ENCODE measurements at places on chromosomes 13 and 19. TPM values are rescaled to one million over a fixed set of nuclear protein-coding genes. Genes with fewer than 3 reads are reported as not detected.

The FOXO1 gene
- 11.5 TPM for total RNA-seq

The TIMM50 gene
- total RNA-seq = 219 TPM

The MCEMP1 gene
- not detected for total RNA-seq

The VASP gene
- total RNA-seq = 226 TPM

The ELAVL3 gene
- total RNA-seq = 0.26 TPM

The HSPB6 gene
- total RNA-seq = 0.39 TPM

The WDR88 gene
- not detected for total RNA-seq

The PODNL1 gene
- 1.2 TPM for total RNA-seq

The SPACA4 gene
- not detected for total RNA-seq

The CCNA1 gene
- 0.45 TPM for total RNA-seq

The SIGLEC14 gene
- total RNA-seq = 0.08 TPM

The SYNE4 gene
- 0.15 TPM for total RNA-seq

The F10 gene
- not detected for total RNA-seq

The OR4F17 gene
- total RNA-seq = not detected

The NTF4 gene
- 0.24 TPM for total RNA-seq

The SIGLEC8 gene
- total RNA-seq = not detected

The CYP2A7 gene
- not detected for total RNA-seq

The MAG gene
- not detected for total RNA-seq

The EFNA2 gene
- 2.1 TPM for total RNA-seq

The DENND1C gene
- 0.17 TPM for total RNA-seq

The ZNF581 gene
- 42.8 TPM for total RNA-seq

The FREM2 gene
- not detected for total RNA-seq
